ENCODE measurements at places on chromosomes 5 and 9.

GRCh38 chr9:75870450-75870849 lies 20.0 kb upstream of the PCSK5 start:
- DNase-seq: no peak

- peak; percentile 14 for DNase-seq
These were observed 563.9 kb upstream of the ADAMTS16 start for GRCh38 chr5:4576161-4576748.

DNA sequence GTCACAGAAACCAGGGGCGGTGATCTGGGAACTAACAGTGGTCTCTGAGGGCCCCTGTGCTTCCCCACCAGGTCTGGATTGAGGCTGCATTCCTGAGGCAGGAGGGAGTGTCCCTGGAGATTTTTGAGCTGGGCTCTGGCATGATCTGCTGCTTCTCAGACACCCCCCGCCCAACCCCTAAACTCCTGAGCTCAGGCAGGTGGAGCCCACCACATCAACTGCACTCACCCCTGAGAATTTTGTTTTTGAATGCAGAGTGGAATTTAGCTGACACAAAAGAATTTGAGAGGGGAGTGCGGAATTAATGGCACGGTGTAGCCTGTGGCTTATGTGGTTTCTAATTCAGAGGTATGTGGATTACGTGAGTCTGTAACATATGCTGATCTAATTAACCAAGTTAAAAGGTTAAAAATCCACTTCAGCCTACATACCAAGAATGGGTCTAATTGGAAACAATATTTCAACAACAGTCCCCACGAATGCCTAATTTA lies 23.9 kb upstream of the CTSL start:
- DNase-seq: no peak

DNA sequence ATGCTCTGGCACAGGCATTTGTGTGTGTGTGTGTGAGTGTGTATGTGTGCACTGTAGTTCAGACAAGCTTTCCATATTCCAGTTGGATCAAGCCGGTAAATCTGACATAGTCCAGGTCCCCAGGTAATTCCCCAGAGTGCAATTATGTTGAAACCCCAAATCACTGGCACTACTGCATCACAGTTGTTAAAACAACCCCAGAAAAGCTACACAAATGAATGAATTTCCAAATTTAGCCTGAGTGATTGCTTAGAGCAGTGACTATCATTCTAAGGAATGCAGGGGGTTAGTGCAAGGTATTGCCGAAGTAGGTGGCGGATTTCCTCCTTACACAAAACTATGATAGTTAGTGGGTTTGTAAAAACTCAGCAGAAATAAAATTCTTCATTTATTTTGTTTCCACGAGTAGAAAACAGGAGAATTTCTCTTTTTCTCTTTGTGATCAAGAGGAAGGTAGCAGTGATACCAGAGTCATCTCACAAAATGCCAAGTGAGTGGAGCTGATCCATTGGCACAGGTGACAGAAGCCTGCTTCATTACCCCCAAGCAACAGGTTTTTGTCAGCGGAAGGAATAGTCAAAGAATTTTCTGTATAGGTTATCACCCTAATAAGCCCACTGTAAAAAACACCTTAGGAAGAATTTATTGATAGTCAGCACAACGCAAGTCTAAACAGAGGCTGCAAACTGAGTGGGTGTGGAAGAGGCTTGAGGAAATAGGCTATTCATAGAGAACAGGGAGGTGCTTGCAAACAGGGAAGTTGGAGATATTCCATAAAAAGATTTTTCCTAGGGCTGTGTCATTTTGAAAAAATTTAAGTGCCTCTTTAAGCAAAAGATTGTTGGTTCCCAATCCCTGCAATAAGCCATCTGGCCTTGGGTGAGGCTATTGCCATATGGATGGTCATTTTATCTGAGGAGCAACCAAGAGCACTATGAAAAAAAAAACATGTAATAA lies 385.1 kb downstream of the CHSY3 start:
- no peak for DNase-seq

GRCh38 chr5:143758750-143759149 lies 53.2 kb upstream of the HMHB1 start:
- DNase-seq: no peak

DNA sequence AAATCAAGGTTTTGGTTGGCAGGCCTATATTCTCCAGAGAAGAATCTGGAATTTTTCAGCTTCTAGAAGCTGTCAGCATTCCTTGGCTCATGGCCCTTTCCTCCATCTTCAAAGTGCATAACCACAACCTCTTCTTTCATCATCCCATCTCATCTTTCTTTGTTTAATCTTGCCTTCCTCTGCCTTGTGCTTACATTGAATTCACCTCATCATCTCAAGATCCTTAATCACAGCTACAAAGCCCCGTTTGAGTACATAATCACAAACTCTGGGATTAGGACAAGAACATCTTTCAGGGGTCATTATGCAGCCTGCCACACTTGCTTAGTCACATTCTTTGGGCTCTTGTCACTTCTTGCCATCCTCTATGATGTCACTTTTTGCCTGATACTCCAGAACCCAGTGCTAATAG lies 130.3 kb downstream of the FOXD1 start:
- no peak for DNase-seq

GRCh38 chr9:6216002-6216401 lies 395 bp downstream of the IL33 start:
- DNase-seq: no peak

GRCh38 chr9:130659699-130660248 lies 4.6 kb upstream of the PRDM12 start:
- no peak for DNase-seq

- DNase-seq: no peak
These were observed 213.5 kb downstream of the MEF2C start for GRCh38 chr5:88669371-88670050.

DNA sequence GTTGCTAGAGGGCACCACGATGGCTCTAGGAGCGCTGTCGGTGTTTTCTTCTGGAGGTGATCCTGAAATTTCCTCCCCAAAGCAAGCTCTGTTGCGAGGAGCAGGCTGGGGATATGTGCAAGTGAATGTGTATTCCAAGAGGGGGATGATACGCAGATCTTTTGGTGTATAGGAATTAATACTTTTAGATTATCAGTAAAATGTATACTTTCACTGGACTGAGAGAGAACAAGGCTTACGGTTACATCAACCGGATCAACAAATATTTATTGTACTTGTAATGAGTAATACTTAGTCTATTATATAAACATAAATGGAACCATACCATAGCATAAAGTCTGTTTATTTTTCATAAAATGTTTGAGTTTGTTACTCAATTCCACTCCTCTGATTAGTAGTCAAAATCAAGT lies 632 bp upstream of the PRKAA1 start:
- no peak for DNase-seq

GRCh38 chr5:93394301-93394700 lies 186.7 kb downstream of the NR2F1-AS1 start:
- no peak for DNase-seq

GRCh38 chr5:9241479-9242305 lies 304.2 kb downstream of the SEMA5A start:
- DNase-seq: no peak

DNA sequence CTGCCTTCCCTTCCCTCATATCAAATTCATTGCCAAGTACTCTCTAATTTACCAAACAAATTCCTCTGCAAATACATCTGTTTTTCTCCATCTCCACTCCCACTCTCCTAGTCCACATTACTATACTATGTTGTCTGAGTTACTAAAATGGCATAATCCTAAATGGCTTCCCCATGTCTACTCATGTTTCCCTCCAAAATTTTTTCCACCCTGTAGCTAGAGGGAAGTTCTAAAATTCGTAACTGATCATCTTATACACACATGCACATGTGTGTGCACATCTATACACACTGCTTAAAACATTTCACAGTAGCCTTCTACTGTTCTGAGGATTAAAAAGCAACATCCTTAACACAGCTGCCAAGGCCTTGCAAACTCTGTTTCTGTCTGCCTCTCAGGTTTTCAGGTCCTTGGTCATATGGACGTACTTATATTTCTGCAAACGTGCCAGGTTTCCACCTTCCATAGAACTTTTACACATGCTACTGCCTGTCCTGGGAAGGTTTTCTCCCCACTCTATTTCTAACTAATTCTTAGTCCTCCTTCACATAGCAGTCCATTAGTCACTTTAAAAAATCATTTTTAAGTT lies 140.6 kb downstream of the LURAP1L start:
- DNase-seq: no peak

DNA sequence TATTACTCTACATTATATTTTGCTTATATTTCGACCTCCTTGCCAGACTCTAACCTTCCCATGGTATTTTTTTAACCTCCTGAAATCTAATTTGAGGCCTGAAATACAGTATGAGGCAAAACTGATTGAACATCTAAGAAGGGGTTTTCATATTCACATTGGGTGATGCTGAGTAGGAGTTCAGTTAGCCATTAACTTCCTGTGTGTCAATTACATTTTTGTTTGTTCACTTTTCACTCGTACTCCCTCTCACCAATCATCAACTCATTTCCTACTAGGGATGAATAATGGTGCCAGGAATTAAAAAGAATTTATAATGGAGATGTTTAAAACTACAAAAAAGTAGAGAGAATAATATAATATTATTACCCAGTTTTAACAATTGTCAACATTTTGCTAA lies 27.6 kb upstream of the GLRA1 start:
- no peak for DNase-seq

DNA sequence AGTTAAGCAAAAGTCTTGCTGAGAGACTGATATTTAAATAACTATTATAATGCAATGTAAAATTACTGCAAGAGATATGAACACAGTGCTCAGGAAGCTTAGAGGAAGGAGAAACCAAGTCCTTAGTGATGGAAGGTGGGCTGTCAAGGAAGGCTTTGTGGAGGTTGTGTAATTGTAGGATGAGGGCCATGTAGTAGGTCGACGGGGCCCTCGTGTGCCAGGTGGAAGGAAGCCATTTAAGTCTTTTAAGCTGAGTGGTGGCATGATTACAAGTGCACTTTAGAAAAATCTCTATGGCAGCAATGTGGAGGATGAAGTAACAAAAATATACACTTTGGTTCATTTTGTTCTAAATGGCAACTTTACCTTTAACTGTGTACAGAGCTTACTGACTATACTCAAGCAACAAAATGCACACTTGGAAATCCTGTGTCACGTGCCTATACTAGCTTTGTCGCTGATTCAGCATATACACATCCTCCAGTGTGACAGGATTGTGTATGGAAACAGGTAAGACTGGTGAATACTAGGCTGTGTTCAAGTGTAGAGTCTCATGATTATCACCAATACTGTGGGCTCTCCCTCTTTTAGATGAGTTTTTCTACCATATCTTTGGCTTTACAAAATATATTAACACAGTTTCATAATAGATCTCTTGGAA lies 78.6 kb downstream of the TMC1 start:
- DNase-seq: no peak

DNA sequence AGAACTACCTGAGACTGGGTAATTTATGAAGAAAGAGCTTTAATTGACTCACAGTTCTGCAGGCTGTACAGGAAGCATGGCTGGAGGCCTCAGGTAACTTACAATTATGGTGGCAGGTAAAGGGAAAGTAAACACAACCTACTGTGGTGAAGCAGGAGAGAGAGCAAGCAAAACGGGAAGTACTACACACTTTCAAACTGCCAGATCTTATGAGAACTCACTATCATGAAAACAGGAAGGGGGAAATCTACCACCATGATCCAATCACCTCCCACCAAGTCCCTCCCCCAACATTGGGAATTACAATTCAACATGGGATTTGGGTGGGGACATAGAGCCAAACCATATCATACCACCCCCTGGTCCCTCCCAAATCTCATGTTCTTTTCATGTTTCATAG lies 58.7 kb upstream of the GPR151 start:
- no peak for DNase-seq

- DNase-seq: no peak
These were observed 12.1 kb upstream of the SMAD5 start for GRCh38 chr5:136120529-136120928.

GRCh38 chr5:1476181-1476966 lies 31.1 kb upstream of the SLC6A3 start:
- DNase-seq: no peak

DNA sequence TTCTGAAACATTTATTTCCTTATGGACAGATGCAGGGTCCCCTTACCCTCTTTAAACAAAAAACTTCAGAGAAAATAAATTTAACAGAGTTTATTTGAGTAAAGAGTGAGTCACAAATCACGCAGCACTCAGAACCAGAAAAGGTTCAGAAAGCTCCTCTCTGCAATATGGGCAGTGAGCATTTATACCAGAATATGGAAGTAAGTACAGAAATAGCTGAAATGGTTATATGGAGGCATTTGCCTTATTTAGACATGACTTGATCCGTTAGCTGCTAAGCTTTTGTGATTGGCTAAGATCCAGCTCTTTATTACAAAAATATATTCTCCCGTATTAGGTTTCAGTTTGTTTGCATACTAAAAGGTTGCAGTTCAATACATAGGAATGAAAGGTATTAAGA lies 1554.1 kb downstream of the EFNA5 start:
- no peak for DNase-seq

DNA sequence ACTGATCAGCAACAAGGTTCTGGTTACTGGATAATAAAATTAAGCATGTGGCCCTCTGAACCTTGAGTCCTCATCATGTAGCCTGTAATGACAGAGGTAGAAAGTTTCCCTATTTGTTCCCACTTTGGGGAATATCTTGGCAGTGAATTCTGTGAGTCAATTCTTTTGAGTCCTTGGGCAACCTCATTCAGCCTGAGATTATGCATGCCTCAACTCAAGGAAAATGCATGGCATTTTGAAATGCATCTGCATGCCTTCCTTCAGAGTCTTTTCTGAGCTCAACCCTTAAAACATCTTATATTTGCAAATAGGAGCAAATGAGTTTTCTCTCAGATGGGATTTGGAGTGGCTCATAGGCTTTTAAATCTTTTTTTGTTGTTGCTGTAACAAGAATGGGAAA lies 218.1 kb upstream of the CD180 start:
- DNase-seq: no peak

DNA sequence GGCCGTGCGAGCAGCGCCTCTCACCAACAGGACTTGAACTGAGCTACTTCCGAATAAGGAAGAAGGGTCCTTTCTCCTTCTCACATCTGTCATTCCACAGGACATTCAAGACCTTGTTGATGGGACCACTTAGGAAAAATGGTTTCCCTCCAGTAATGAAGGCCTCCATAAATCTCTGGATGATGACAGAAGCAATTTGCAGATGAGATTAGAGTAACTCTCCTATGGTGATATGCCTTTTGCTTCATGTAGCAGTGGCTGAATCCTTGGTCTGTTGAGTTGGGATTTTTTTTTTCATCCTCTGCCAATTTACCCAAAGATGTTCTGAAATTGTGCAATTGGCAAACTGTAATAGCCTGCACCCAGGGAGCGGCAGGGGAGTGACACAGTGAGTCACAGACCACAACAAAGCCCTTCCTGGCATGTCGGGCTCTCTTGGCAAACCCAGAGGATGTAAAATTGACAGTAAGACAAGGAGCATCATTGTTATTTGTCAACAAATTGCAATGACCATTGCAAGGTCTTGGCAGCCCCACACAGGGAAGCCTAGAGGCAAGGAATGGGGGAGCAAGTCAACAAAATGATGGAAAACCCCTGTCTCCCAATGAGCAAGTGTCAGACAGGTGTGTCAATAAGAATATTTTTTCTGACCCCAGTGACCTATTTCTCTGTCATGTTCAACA lies 275.9 kb downstream of the ACTL7B start:
- no peak for DNase-seq

- no peak for DNase-seq
These were observed 19.7 kb downstream of the MEGF9 start for GRCh38 chr9:120694559-120694958.

All from brain microvascular endothelial cell (primary cell).